ENCODE measurements at places on chromosomes 2 and 18.

DNA sequence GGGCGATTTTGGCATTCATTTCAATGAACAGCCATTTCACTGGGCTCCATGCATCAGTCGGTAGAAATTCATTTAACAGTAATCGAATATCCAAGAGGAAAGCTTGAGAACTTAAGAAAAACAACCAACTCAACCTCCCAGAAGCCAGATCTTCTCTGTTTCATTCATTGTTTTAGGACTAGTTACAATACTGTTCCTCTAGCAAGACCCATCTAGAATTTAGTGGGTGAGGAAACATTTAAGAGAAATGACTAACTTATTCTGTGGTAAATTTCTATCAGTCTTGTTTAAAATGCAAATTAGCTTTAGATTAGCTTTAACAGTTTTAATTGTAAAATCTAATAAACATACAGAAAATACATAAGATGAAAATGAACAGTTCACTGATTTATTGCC is 81.4 kb upstream of the SMAD7 start:
- no peak for DNase-seq

- no peak for DNase-seq
These were observed 175.9 kb downstream of the SH3RF3 start for GRCh38 chr2:109304731-109305470.

- DNase-seq: no peak
These were observed 47.1 kb downstream of the COPS8 start for GRCh38 chr2:237132799-237133198.

GRCh38 chr2:27871802-27872201 is 18.4 kb downstream of the RBKS start:
- DNase-seq: no peak

DNA sequence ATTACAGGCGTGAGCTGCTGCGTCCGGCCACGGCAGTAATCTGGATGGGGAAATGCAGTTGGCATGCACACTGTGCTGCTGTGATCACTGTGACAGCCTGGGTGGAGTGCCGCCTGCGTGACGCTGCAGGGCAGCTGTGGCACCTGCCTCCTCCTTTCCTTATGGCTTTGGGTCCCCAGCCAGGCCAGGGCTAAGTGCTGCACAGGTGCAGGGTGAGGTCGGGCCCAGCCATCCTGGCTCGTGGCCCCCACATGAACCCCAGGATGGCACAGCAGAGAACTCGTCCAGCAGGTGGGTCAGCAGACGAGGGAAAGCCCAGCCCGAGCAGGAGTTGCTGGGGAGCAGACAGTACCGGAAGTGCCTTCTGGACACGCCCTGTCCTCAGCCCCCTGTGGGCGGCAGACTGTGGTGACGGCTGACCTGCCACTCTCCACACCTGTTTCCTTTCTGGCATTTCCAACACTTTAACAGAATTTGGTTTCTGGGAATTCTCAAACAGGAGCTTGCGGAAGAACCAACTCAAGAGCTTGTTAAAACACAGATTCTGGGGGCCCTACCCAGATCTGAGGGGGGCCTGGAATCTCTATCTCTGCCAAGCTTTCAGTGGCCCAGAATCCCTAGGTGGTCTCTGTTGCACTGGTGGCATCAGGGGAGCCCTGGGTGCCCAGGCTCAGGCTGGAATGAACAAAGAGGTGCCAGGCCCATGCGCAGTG is 16.9 kb downstream of the HS1BP3 start:
- DNase-seq: no peak

GRCh38 chr18:34494359-34494696 is 215.8 kb upstream of the DTNA start:
- no peak for DNase-seq

GRCh38 chr2:210606001-210606400 is 49.6 kb downstream of the CPS1 start:
- DNase-seq: no peak

GRCh38 chr2:170966648-170967396 is 37.8 kb downstream of the GORASP2 start:
- no peak for DNase-seq

- no peak for DNase-seq
These were observed 14.6 kb downstream of the CYP27C1 start for GRCh38 chr2:127205218-127206125.

DNA sequence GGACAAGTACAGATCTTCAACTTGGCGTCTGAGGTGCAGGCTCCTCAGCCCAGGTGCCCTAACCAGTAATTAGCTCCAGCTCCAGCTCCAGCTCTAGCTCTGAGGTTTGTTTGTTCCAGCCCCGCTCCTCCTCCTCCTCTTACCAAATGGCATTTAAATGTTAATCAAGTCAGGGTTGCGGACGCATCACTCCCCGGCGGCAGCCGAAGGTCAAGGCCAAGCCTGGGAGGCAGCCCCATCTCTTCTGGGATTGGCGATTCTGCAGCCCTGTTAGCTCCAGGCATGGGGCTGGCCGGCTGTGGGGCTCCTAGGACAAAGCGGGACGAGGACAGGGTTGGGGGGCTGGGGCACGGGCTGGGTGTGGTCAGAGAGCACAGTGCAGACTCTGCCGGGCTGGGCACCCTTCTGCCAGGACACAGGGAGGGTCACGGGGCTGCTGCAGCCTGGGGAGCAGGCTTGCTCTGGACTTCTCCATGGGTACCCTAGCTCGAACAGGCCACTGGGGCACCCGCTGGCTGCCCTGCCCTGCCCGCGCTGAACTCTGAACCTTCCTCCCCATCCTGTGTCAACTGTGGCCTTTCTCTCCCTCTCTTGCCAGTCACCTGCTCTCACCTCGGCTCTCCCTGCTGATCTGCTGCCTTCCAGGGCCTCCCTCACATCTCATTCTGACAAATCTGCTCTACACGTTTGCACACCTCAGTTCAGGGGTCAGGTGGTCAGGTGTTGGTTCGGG is 203.3 kb downstream of the CELF4 start:
- DNase-seq: no peak

DNA sequence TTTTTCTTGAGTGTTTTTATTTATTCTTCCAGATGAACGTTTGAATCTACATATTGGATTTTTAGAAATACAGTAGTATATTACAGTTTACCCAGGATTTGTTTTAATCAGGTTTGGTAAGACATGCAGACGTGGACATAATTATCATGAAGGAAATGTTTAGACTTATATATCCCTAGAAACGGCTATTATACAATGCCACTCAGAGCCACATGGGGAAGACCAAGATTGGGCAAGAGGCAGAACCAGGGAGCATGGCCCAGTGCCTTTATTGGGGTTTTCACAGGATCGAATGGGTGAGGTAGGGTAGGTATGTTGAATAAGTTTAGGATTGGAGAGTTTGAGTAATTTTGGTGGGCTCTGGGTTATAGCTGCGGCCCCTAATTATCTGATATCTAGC is 212.2 kb downstream of the CAMKMT start:
- no peak for DNase-seq

GRCh38 chr2:188746727-188747126 is 227.4 kb upstream of the COL3A1 start:
- no peak for DNase-seq

DNA sequence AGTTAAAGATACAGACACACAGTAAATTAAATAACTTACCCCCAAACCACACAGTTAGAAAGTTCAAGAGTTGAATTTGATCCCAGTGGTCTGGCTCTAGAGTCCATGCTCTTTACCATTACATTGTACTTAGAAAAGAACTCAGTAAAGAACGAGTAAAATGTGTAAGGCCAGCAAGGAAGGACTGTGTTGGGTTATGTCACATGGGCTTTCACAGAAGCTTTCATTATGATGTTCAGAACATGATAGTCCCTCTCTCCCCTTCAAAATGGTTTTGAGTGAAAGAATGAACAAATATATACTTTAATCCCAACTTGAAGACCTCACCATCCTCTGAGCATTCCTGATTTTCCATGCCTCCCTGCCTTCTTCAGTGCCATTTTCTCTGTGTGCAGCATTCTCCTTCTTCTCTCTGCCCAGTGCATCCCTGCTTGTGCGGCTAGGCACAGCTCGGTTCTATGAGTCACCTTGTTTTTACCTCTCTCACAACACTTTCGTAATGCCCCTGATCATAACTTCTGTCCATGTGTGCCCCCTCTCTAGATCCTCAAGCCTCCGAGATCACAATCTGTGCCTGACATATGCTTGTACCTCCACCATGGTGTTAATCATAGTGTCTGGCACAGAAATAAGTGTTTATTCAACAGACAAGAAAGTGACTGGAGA is 22.0 kb downstream of the RASGRP3 start:
- no peak for DNase-seq

DNA sequence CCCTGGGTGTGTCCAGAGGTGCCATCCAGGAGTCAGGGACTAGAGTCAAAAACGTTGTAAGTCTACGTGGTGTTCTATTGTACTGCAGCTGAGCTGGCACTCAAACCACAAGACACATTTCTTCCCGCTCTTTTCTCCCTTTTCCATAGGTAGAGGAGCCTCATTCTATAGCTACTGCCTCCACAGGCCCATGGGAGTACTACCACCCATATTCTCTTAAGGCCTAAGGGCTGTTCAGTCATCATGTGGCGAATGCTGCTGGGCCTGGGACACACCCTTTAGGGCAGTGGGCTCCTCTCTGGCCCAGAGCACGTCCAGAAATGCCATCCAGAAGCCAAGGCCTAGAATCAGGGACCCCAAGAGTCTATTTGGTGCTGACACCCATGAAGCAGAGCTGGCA is 1271.7 kb downstream of the CNTNAP5 start:
- DNase-seq: no peak

DNA sequence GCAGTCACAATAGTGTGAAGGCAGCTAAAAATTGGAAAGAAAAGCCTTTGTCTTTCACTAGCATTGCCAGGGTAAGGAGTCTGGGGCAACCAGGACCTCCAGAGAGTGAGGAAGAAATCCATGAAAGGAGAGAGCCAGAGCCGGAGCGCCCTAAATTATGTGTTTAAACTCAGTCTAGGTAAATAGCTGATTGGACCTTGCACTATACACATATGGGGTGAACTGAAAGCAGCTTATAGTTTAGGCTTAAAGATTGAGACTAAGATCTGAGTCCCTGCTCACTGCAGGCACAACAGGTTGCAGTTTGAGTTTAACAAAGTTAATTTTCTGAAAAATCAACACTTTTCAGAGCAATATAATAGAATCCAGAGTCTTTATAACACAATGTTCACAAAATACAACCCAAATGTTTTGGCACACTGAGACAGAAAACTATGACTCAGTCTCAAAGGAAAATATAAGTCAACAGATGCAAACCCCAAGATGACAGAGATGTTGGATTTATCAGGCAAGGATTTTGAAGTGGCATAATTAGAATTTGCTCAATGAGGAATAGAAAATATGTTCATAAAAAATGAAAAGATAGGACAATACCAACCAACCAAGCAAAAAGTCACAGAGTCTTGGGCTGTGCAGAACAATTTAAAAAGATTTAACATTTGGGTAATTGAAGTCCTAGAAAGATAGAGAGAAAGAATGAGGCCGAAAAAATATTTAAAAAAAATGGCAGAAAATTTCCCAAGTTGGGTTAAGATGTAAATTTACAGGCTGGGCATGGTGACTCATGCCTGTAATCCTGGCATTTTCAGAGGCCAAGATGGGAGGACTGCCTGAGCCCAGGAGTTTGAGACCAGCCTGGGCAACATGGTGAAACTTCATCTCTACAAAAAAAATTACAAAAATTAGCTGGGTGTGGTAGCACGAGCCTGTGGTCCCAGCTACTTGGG is 39.6 kb downstream of the DOK1 start:
- DNase-seq: peak; percentile 39

DNA sequence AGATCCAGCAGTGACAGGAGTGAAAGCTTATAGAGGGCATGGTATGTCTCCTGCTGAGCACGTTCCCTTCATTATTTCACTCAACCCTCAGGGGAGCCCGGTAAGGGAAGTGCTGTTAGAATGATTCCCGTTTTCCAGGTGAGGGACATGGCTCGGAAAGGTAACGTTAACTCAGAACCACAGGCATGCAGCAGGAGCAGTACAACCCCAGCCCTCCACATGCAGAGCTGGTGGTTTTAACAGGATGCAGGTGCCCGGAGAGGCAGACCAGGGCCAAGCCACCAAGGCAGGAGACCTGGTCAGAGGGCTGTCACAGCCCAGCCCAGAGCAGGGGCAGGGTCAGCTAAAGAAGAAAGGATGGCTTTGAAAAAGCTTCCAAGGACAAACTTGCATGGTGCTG is 268.5 kb downstream of the SH3BP4 start:
- no peak for DNase-seq

- peak; percentile 44 for DNase-seq
These were observed 50.3 kb downstream of the RPL37A start for GRCh38 chr2:216548901-216549331.

DNA sequence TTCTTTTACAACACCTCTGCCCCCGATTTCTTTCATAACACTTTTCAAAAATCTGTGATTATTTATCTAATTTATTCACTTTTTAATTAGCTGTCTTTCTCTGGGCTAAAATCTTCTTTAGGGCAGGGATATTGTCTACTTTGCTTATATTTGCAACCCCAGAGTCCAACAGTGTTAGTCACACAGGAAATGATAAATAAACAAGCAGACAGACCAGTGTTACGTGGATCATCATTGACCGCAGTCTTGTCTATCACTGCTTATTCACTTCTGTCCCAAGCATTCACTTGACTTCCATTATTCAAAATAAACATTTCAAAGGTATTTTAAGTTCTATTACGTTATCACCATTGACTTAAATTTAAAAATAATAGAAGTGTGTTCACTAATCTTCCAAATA is 237.6 kb upstream of the UBE2E3 start:
- DNase-seq: peak; percentile 44

DNA sequence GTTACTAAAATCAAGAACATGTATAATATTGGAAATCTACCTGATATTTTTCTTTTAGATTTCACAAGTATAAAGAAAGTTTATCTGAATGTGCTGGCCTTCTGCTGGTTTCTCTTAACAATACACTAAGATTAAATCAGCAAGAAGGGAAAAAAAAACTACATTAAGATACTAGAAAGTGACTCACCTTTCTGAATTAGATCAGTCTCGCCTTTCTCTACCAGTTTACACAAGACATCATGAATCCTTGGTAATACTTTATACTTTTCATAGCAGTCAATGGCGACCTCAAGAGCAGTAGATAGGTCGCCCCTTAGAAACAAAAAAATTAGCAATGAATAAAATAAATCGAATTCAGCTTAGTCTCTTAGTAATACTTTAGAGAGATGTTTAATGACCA is 61.2 kb downstream of the LRPPRC start:
- DNase-seq: no peak

DNA sequence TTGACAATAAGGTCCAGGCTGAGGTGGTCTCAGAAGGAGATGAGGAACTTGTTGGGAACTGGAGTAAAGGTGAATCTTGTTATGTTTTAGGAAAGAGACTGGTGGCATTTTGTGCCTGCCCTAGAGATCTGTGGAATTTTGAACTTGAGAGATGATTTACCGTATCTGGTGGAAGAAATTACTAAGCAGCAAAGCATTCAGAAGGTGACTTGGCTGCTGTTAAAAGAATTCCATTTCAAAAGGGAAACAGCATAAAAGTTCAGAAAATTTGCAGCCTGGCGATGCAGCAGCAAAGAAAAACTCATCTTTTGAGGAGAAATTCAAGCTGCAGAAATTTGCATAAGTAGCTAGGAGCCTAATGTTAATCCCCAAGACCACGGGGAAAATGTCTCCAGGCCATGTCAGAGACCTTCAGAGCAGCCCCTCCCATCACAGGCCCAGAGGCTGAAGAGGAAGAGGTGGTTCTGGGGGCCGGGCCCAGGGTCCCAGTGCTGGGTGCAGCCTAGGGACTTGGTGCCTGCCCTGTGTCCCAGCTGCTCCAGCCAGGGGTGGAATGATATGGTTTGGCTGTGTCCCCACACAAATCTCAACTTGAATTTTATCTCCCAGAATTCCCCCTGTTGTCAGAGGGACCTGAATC is 73.5 kb downstream of the FIGN start:
- DNase-seq: no peak
